ENCODE measurements at places on chromosomes 5 and 9.

DNA sequence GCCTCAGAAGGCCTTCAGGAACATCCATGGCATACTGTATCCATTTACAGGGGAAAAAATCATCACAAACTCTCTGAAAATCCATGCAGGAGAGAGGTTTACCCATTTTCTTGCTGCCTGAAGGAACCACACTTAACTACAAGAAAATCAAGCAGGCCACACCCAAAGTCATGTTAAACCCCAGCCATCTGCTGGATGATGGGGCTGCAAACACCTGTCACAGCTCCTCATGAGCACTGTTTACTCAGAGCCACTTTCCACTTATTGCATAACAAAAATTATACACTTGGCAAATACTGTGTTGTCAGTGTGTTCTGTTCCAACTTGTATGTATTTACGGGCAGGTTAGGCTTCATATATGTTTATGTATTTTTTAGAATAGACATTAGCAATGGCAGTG, 35.8 kb downstream of the PPIC start:
- DNase-seq, result no peak

- no peak for DNase-seq
Measured at GRCh38 chr5:37966291-37966690, 126.5 kb upstream of the GDNF start.

DNA sequence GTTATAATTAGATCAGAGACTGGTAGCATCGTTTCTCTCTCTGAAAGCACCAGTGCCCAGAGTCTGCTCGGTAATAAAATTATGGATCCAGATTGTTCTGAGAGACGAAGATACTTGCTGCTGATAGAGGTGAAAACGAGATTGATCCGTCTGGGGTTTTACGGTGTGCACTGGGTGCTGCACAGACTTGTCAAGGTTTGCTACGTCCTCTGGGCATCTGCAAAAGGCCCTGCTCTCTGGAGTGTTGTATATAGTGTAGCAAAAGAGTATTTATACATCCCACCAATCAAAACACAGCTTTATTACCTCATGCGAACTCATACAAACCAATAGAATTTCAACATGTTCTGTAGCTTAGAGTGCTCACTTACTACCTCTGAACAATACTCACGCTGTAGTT, 219.3 kb downstream of the PBX3 start:
- DNase-seq, result no peak

GRCh38 chr5:20367178-20367577, 379.2 kb upstream of the CDH18 start:
- DNase-seq, result no peak

DNA sequence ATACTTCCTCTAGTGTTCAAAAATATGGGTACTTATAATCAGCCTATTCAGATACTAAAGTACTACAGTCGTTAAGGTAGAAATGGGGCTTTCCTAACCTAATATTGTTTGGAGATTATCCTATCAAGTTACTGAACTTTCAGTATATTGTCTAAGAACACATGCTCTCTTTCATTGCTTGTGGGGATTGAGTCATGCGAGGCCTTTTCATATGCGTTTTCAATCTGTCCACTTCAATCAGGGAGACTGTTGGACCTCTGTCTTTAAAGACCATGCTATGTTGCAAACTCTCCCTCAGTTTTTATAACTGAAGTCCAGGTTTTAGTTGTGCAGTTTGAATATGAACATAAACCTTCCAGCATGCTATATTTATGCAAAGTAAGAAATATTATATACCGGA, 15.0 kb downstream of the PRR16 start:
- no peak for DNase-seq

GRCh38 chr9:69898714-69899209, 78.1 kb downstream of the CFAP95 start:
- DNase-seq, result no peak

DNA sequence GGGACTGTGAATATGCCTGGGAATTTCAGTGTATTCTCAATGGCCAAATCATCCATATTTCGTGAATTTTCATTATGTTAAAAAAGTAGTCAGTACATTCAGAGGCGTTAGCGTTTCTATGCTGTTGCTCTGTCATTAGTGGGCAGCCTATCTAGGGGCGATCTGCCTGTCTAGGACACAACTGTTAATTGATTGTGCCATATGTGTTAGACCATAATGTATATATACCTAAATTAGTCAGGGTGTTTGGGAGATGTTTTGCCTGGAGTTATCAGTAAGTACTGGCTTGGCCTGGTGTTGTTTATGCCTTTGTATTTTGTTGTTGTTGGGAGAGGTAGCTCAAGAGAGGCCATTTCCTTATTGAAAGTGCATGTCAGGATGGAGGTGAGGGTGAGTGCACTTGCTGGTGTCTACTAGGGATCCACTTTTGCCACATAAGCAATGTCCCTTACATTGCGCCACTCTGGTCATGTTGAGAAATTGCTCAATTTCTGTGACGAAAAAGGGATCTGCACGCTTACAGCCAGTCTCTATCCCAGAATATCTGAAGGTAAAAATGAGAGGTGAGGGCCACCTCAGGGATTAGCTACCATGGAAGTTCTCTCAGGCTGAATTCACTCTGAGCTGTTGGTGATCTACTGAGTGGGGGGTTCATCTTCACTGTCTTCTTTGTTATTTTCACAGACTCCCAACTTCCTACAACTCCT, 123.3 kb downstream of the ST8SIA4 start:
- no peak for DNase-seq

DNA sequence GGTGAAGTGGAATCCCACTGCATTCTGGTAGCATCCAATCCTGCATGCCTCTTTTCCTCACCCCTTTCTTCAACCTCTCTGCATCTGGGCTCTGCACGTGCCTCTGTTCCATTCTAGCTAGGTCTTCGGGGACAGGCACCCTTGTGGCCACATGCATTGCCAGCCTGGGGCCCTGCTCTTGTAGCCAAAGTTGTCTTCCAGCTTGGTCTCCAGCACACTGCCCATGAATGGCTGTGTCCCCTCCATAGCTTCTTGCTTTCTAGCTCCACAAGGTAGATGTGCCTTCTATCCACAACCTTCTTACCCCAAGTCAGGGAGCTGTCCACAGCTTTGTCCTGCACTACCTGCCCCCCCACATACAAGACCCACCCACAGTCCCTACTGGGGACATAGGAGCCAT, 32.6 kb downstream of the ALG2 start:
- no peak for DNase-seq

DNA sequence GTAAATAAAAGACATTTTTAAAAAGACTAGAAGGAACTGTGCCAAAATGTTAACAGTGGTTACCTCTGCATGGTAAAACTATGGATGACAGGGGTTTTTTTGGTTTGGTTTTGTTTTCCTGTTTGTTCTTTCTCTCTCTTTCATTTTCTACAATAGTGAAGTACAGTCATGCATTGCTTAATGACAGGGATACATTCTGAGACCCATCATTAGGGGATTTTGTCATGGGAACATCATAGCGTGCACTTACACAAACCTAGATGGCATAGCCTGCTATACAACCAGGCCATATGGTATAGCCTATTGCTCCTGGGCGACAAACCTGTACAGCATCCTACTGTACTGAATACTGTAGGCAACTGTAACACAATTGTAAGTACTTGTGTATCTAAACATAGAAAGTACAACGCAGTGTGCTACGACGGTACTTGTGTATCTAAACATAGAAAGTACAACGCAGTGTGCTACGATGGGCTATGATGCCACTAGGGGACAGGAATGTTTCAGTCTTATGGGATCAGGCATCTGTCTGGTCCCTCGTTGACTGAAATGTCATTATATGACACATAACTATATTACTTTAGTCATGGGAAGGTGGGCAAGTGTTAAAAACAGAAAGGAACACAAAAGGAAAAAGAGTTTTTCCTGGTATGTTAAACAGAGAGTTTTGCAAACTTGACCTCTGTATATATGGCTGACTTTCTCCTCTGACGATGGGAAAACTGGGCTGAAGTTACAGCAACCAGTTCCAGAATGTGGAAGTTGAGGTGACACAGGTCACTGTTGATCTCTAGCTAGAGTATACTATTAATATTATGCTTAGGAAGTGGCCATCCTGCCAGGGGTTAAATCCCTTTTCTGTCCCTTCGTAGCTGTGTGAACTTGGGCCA, 7.4 kb upstream of the ADAM19 start:
- no peak for DNase-seq

- DNase-seq, result no peak
Measured at GRCh38 chr5:81265101-81265500, 32.0 kb downstream of the CKMT2 start.

All from activated CD4-positive, alpha-beta T cell treated with anti-CD3 and anti-CD28 coated beads for 24 hours (primary cell).